T-cell (primary cell): ENCODE measurements at places on chromosomes 7 and 10. TPM values are rescaled to one million over a fixed set of nuclear protein-coding genes. Genes with fewer than 3 reads are reported as not detected.

DNA sequence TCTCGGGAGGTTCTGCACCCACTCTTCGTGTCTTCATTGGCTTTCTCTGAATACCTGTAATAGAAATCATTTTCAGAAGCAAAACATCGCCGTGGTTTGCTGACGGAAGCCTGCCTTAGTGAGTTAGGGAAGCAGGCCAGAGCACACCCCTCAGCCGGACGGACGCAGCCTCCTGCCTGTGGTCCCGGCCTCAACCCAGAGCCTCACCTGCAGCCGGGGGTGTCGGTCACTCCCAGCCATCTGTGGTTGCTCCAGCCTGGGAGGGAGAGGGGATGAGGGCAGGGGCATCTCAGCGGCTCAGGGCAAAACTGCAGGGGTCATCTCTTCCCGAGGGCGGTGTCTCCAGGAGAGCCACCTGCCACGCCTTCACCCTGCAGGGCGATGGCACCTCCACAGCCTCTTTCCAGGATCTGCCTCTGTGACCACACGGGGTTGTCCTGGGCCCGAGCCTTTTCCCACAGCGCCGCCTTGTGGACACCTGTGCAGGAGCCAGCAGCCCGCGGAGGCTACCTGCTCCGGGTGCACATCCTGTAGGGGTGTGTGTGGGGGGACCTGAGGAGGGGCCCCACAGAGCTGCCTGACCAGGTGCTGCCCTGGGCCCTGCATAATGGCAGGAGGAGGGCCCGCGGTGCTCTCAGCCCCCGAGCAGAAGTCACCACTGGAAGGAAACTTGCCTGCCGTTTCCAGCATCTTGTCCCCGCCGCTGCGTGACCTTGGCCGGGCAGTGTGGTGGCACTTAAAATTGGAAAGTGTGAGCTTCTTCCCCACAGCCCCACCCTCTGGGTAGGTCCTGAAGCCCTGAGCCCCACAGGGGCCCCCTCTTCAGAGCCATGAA, 21.6 kb upstream of the AP5Z1 start:
- no peak overlapping the region for H3K27ac ChIP-seq
- H3K27me3 ChIP-seq: no peaks in the 10 kb centered on the region
- peaks cover 6% of the 10 kb centered on the region for H3K36me3 ChIP-seq
- peaks cover 31% of the 10 kb centered on the region for H3K4me1 ChIP-seq

DNA sequence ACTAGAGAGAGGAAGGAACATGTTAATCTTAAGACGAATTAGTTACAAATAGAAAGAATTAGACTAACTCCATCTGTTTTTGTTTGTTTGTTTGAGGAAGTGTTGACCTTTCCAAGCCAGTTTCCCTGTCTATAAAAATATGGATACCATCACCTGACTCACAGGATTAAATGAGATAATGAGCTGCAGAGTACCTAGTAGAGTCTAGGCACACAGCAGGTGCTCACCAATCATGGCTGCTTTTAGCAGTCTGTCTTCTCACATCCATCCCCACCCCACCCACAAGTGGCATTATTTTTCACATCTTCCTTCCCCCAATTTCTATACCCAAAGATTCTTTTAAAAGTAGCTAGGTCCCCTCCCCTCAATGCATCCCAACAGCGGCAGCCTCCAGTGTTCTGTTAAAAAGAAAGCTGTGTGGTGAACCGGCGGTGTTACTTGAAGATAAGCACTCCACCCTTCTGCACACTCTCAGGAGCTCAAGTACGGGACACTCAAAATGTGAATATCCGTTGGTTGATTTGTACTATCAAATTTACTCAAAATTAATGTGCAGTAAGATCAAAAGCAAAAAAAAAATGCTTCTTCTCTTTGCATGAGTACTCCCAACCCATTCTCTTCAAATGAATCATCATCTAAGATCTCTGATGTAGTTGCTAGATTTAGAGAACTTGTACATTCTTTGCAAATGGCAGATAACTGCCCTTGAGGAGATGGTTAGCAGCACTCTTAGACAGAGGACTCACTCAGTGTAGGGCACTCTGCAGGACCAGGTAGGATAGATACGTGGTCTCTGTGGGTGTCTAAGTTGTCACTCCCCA, 145.4 kb upstream of the ASAH2 start:
- no peaks in the 10 kb centered on the region for H3K4me1 ChIP-seq
- H3K27ac ChIP-seq: no peak overlapping the region
- peaks cover 3% of the 10 kb centered on the region for H3K36me3 ChIP-seq
- H3K4me3 ChIP-seq: no peak overlapping the region
- no peaks in the 10 kb centered on the region for H3K27me3 ChIP-seq
- DNase-seq: no peak

DNA sequence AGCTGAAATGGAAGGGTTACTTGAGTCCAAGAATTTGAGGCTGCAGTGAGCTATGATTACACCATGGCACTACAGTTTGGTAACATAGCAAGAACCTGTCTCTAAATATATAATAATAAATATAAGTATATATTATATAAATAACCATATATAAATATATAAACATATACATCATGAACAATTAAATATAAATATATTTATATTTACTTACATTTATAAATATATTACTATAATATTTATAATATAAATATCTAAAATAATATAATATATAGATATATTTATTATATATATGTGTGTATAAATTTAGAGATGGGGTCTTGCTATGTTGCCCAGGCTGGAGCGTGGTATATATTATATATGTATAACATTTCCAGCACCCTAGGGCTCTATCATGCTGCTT, 42.4 kb upstream of the LYZL1 start:
- no peaks in the 10 kb centered on the region for H3K4me1 ChIP-seq
- H3K4me3 ChIP-seq: no peak overlapping the region
- no peak for DNase-seq
- peaks cover 2% of the 10 kb centered on the region for H3K27me3 ChIP-seq

Gene UTF1
- total RNA-seq: not detected

DNA sequence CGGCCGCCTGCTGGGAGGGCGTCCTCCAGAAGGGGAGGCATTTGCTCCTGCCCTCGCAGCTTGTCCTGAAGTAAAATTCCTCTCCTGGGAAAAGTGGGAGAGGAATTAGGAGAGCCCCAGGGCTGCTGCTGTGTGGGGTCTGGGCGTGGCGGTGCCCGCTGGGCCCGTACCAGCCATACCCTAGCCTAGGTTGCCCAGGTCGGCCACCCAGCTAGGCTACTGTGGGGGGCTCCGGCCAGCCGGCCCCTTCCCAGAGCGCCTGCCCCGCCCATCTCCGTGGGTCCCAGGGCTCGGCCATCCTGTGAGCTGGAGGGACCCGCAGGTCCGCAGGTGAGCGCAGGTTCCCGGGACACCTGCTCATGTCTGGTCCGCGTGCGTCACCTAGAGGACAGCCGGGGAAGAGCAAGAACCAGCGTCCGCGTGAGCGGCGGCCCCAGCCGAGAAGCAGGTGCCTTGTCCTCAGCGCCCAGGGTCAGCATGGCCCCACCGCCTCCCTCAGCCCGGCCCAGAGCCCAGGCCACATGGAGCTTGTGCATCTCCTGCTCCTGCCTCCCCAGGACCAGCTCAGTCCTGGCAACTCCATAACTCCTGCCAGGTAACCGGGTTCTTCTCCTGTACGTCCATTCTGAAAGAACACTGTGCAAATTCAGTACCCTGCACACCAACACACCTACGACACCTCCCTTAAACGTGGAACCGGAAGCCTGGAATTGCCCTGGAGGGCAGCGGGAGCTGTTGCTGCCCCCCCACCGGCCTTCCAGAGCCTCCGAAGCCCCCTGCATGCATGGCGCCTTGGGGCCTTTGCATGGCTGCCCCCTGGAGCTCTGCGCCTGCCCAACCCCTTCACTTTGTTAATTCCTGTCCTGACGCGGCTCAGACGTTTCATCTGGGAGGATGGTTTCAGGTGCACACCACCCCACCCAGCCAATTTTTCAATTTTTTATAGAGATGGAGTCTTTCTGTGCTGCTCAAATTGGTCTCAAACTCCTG, 22.8 kb upstream of the FOXL3 start:
- no peaks in the 10 kb centered on the region for H3K36me3 ChIP-seq
- H3K27ac ChIP-seq: no peak overlapping the region
- H3K4me3 ChIP-seq: no peak overlapping the region
- H3K27me3 ChIP-seq: no peaks in the 10 kb centered on the region

GRCh38 chr7:10584886-10585285, 388.8 kb upstream of the PHF14 start:
- H3K27ac ChIP-seq: no peak overlapping the region
- no peaks in the 10 kb centered on the region for H3K36me3 ChIP-seq
- H3K4me1 ChIP-seq: no peaks in the 10 kb centered on the region
- H3K27me3 ChIP-seq: no peaks in the 10 kb centered on the region
- no peak overlapping the region for H3K4me3 ChIP-seq
- no peak for DNase-seq

- H3K27ac ChIP-seq: no peak overlapping the region
- H3K27me3 ChIP-seq: peaks cover 81% of the 10 kb centered on the region
- H3K4me3 ChIP-seq: peak overlapping the region; percentile 69
- DNase-seq: no peak
- no peaks in the 10 kb centered on the region for H3K36me3 ChIP-seq
- peaks cover 15% of the 10 kb centered on the region for H3K4me1 ChIP-seq
Measured at GRCh38 chr7:522071-522950, 2.7 kb upstream of the PDGFA start.

DNA sequence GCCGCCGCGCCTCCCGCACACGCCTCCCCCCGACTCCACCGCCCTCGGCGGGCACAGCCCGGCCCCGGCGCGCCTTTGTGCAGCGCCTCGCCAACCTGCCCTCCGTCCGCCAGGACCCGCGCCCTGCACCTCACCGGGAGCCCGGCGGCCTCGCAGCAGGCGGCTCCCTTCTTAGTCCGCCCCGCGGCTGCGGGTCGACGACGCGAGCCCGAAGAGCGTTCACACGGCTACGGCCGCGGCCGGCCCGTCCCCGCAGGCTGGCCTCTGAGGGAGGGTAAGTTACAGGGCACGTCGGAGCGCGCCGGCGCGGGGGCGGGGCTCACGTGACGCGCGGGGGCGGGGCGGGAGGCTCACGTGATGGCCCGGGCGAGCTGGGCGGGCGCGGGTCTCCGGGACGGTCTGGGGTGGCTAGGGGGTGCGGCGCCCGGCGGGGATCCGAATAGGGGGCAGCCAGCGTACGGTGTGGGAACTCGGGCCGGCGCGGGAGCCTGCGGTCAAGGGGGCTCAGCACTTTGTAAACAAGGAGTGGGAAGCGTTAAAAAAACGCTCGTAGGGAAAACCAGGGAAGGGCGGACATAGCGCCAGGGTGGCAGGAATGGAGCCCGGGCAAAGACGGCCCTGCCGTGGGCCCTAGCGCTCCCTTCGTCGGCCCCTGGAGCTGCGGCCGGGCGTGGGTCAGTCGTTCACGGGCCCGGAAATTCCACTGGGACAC, at the start of gene ARHGAP12:
Gene ARHGAP12 (minus strand): TSS at position 283 of the 712 bp plus-strand sequence. CDS start 19,976 bp downstream, outside the sequence.
- H3K4me3 ChIP-seq: peak within 1 kb of the TSS; percentile 70
- peak within 1 kb of the TSS; percentile 79 for H3K27ac ChIP-seq
- H3K27me3 ChIP-seq: no peaks in the 10 kb centered on the region
- H3K36me3 ChIP-seq: no peaks in the 10 kb centered on the region
- peak; percentile 65 for DNase-seq

DNA sequence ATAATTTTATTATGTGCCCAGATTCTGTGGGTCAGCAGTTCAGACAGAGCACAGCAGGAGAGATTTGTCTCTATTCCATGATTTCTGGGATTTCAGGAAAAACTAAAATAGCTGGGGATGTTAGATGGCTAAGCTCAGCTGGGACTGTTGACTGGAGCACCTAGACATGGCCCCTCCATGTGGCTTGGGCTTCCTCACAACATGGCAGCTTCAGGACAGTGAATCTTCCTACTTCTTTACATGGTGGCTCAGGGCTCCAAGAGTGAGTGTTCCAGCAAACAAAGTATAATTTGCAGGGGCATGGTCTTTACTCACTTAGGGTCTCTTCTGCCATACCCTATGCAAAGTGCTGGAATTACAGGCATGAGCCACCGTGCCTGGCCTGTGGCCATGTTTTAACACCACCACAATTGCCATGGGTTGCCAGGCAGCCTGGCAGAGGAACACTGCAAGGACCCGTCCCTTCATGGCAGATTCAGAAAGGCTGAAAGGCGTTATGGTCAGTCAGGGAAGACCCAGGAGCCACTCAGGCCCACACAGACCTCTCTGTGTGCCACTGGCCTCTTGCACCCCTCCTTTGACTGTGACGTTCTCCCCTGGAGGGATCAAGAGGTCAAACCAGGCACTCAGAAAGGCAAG, 50.8 kb upstream of the ZMIZ1 start:
- no peaks in the 10 kb centered on the region for H3K36me3 ChIP-seq
- H3K27ac ChIP-seq: no peak overlapping the region
- H3K4me1 ChIP-seq: peaks cover under 1% of the 10 kb centered on the region
- no peak overlapping the region for H3K4me3 ChIP-seq

DNA sequence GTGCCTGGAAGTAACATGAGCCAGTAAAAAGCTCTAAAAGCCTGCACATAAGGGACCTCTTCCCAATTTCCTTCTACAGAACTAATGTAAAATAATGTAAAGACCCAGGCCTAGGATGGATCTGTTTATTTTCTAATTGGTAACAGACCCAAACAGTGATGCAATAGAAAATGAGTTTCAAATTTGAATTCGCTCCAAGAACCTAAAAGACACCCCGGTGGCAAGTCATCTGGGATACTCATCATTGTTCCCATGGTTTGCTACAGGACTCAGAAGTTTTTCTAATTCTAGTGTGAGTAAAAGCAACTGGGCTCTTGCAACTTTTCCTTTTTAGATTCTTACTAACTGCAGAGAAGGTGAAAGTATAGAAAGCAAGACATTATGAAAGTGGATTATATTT, 271.3 kb upstream of the CACNA2D1 start:
- no peaks in the 10 kb centered on the region for H3K36me3 ChIP-seq
- H3K4me1 ChIP-seq: no peaks in the 10 kb centered on the region
- no peak overlapping the region for H3K27ac ChIP-seq
- no peak overlapping the region for H3K4me3 ChIP-seq
- DNase-seq: no peak
- no peaks in the 10 kb centered on the region for H3K27me3 ChIP-seq

Gene PLEKHS1
- not detected for total RNA-seq

DNA sequence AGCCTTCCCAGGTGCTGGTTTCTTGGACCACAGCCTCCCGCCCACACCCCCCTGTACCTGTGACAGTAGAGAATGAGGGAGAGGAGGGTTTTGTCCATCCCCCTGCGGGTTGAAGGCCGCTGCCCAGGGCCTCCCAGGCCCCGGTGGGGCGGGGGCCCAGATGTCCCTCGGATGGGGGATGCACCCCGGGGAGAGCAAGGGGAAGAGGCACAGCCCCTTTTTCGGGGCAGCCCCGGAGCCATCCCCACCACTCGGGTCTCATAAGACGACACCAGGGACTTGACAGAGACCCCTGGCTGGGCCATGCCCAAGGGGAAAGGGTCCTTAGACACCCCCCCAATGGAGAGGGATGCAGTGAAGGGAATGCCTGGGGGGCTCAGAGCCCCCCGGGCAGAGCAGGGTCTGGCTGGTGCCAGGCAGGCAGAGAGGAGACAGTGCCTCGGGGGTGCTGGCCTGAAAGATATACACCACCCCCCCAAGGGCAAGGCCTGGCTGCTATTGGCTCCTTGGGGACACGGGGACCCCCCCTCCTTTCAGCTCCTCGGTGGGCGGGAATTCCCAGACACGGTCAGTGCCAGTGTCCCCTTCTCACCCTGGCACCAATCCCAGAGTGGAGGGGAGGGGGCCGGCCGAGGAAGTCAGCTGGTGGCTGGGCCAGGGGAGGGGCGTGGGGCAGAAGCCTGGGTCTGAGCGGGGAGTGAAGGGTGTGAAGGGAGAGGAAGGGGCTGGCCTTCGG, 3.7 kb upstream of the SPACDR start:
- DNase-seq: no peak
- no peaks in the 10 kb centered on the region for H3K27me3 ChIP-seq
- peaks cover 2% of the 10 kb centered on the region for H3K4me1 ChIP-seq
- no peak overlapping the region for H3K27ac ChIP-seq

Gene KCNIP2
- 3.4 TPM for total RNA-seq

Gene COL26A1
- total RNA-seq: 0.09 TPM

GRCh38 chr7:129343099-129343700, 91.0 kb upstream of the STRIP2 start:
- H3K4me3 ChIP-seq: no peak overlapping the region
- H3K36me3 ChIP-seq: no peaks in the 10 kb centered on the region
- no peaks in the 10 kb centered on the region for H3K4me1 ChIP-seq
- H3K27ac ChIP-seq: no peak overlapping the region
- DNase-seq: no peak
